ENCODE measurements at places on chromosomes 4 and X.

GRCh38 chr4:112069110-112069509 is 76.1 kb upstream of the FAM241A start:
- no peak for DNase-seq

- DNase-seq = no peak
Measured at GRCh38 chr4:6463311-6464289, 8.8 kb downstream of the PPP2R2C start.

- no peak for DNase-seq
Measured at GRCh38 chrX:72245461-72246089, 6.7 kb upstream of the ERCC6L start.

DNA sequence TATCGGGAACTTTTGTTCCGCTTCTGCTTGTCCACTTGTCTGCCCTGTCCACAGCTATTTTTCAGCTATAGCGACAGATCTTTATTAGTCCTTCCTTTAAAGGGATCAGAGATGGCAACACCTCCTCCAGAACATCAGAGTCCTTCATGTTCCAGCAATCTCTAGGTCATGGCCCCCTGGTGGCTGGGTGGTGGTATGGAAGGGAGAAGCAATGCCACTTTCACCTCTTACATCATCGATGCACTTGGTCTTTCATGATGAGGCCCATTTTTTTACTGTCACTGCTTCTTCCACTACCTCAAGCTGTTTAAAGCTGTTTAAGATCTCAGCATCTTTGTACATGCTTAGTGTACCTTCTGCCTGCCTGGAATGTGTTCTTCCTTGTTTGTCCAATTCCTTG is 106.7 kb downstream of the ARHGAP6 start:
- peak; percentile 22 for DNase-seq

GRCh38 chrX:125132274-125132673 is 187.4 kb upstream of the TEX13C start:
- no peak for DNase-seq

DNA sequence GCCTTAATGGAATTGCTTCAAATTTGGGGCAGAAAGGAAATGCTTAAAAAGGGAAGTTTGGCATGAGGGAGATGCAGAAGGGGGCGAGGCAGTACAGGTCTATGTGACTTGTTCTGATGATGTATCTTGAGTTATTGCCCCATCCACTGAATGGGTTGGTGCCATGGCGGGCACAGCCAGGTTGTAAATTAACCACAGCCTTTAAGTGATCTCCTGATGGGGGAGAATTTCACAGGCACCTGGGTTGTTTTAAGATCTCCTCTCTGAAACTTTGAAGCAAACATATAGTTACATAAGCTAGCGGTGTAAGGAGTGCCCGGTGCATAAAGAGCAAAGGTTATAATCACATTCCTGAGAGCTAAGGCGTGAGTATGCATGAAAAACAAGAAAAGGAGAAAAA is 37.0 kb downstream of the NPY5R start:
- no peak for DNase-seq

GRCh38 chr4:52091801-52092200 is 40.7 kb downstream of the SPATA18 start:
- no peak for DNase-seq

DNA sequence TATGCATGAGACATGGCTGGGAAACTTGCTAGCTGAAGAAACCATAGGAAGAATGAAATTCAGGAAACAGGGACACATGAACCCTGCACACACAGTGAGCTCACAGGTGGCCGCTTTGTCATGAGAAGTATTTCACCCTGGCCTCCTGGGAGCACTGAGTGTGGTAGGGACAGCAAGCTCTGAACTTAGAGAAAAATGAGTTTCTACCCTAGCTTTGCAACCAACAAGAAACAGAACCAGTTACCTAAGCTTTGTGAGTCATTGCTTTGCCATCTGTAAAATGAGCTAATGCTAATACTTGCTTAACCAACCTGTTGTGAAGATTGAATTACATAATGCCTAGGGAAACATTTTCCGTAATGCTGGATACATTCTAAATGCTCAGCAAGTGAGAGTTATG is 206.6 kb upstream of the HS3ST1 start:
- DNase-seq = no peak

DNA sequence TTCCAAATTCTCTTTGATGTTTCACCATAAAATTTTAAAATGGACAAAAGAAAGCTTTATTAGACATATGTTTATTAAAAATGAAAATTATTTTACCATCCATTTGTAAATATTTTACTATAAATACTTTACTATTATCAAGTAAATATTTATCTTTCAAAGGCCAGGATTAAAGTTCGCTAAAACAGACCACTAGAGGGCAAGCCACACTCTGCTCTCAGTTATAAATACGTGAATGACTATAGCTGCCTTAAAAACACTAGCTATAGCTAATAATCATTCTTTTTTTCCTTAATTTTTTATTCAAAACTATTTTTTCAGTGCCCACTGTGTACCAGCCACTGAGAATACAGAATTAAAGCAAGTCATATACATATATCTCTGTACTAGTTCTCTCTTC is 38.6 kb downstream of the UNC5C start:
- no peak for DNase-seq

- peak; percentile 6 for DNase-seq
Measured at GRCh38 chr4:68349279-68349648, 626 bp downstream of the YTHDC1 start.

DNA sequence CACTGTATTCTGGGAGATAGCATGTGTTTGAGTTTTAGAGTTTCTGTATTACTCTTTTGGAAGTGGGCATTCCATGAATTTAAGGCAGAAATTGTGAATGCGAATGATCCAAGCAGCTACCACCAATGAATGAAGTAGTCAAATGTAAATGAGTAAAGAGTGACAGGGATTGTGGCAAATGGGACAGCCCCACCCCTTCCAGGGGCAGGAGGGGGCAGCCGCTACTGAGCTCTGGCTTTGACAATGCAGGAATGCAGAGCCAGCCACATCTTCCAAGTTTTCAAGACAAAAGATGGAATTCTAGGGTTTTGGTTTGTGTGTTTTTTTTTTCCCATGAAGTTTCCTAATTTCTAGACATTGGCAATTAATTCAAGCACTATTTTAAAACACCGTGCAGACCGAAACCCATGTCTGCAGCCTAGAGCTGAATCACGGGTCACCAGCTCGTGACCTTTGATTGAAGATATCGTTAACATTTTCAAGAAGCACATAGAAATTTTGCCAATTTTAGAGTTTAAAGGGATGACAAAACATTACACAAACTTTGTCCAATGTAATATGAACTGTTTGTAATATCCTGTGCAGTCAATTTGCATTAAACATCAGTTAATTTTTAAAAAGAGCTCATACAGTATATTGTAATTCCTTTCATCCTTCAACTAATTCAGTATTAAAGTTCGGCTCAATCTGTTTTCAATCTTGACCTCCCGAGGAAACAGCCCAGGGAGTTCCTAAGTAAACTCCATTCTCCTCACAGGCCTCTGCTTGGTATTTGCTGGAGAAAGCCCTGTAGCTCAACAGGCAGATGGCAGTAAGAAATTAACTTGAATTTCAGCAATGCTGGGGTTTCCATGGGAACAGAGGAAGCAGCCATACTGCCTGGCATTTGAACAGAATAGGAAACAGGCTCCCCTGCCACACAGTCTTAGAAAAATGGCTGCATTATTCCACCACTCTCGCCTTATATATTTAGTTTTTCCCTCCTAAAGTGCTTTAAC is 83.4 kb downstream of the UCHL1 start:
- DNase-seq = no peak

- no peak for DNase-seq
Measured at GRCh38 chrX:14871767-14872166, 1.1 kb downstream of the FANCB start.

DNA sequence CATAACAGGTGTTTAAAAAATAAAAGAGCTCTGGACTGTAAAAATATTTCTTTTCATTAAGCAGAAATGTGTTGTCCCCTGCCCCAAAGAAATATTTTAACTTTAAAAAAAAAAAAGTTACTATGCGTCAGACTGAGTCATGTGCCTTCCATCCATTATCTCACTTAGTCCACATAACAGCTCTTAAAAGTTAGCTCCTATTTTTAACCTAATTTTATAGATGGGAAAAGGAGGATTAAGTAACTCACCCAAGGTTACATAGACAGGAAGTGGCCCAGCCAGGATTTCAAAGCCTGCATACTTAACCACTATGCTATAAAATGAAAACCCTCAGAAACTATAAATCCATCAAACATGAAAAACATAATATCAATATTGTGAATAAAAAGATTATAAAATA is 97.7 kb downstream of the MANBA start:
- no peak for DNase-seq

DNA sequence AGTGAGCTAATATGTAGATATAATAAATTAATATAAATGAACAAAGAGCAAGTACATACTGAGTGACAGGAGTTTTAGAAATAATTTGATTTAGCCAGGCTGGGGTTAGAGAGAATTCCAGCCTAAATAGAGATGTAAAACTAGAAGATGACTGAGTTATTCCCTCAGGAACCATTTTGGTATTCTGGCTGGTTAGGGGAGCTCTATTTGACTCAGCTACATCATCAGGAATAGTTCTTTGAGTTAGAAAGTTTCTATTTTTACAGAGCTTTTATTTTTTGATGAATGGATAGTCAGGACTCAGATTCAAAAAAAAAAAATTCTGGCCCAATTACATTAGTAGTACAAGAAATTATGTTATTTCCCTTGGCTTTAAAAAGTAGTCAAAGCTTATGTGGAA is 180.4 kb upstream of the MID1 start:
- no peak for DNase-seq

GRCh38 chrX:141989815-141990214 is 86.1 kb downstream of the MAGEC1 start:
- DNase-seq = no peak

GRCh38 chr4:5753366-5753765 is 42.4 kb downstream of the EVC start:
- DNase-seq = no peak

- DNase-seq = peak; percentile 20
Measured at GRCh38 chr4:153651587-153651986, 32.5 kb upstream of the TLR2 start.

DNA sequence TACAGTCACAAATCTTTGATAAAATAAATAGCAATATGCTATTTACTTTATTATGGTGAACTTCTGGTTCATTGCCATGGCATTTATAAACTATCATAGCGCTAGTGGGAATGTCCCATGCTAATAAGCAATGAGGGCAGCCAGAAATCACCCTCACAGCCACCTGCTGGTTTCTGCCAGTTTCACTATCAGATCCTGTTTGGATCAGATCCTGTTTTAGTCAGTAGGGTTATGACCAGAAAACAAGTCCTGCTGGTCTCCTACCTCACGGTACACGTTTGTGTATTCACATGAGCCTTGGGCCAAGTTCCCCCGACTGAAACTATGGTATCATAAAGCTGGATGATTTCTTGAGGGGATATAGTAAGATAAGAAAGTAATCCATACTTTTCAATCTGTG is 17.7 kb downstream of the FOXR2 start:
- no peak for DNase-seq

DNA sequence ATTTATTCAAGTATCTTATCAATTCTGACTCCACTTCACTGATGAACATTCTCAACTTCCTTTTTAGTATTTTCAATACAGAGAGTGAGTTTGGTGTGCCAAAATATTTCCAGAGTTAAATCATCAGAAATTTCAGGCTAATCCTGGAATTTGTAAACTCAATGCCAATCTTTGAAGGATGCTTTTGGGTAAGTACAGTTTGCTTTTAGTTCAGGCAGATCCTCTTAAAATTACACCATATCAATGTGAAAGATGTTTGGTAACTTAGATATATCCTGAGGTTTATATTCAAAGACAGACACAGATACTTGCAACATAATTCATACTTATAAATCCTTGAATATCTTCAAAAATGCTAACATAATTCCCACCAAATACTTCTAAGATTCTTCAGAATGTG is 76.0 kb upstream of the FAM47B start:
- no peak for DNase-seq

DNA sequence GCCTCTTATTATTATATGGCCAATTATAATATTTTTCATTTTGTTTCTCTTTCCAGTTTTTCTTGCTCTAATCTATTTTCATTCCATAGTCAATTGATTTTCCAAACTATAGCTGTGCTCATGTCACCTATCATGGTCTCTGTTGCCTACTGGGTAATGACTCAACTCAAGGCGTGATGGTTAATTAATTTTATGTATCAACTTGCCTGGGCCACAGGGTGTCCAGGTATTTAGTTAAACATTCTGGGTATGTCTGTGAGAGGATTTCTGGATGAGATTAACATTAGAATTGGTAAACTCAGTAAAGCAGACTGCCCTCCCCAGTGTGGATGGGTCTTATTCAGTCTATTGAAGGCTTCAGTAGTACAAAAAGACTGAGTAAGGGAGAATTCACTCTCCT is 9.9 kb downstream of the FHIP1A start:
- no peak for DNase-seq

GRCh38 chr4:1411436-1412375 is 5.5 kb upstream of the NKX1-1 start:
- no peak for DNase-seq

- DNase-seq = no peak
Measured at GRCh38 chr4:176792326-176793059, at the start of gene VEGFC. VEGFC (minus strand) TSS chr4:176792922; CDS start chr4:176792311, 611 bp downstream.

DNA sequence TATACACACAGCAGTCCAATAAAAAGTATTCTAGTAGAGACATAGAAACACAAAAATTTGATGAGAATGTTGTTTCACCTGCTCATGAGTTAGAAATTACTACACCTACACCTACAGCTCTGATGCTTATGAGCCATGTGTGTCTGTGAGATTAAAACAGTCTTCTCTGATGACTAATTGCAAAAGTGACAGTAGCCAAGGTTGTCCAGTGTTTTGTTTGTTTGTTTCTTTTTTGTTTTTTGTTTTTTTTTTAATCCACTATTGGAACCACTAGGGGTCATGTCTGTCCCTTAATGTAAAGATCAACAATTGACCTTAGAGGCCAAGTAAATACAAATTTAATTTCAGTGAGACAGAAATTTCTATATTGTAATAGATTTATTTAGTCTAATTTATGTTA is 423.1 kb downstream of the TEX13C start:
- no peak for DNase-seq

- no peak for DNase-seq
Measured at GRCh38 chr4:150694438-150694837, 112.5 kb downstream of the MAB21L2 start.

GRCh38 chr4:109939190-109939589 is 26.5 kb downstream of the EGF start:
- no peak for DNase-seq

- DNase-seq = no peak
Measured at GRCh38 chr4:187617113-187617512, 378.5 kb upstream of the ZFP42 start.

GRCh38 chr4:6472387-6473263 is at the start of gene PPP2R2C:
PPP2R2C (minus strand) TSS chr4:6472614; CDS start chr4:6472229, 385 bp downstream.
- DNase-seq = no peak

DNA sequence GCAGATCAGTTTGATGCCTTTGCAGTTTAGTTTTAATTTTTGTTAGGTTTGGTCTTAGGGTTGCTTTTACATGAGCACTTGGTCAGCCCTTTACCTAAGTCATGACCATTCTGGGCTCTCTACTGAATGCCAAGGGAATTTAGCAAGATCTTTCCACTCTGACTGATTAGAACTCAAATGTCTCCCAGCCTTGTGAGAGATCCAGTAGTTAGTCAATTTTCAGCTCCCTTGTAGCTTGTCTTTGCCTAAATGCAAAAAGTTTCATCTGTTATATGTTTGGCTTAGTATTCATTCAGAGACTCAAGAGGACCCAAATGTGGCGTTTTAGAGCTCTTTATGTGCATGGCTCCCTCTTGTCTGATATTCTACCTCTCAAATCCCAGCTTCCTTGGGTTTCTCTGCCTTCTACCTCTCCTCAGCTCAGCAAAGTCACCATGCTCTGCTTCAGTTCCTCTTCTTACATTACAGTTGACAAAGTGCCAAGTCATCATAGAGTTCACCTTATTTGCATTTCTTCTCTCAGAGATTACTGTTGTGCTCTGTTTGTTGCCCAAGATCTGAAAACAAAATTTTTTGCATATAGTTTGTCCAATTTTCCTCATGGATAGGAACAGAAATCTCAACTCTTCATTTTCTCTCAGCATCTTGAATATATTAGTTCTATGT is 17.5 kb upstream of the JAKMIP1 start:
- DNase-seq = no peak
